ENCODE measurements at places on chromosomes 7 and 10.

GRCh38 chr7:84049071-84049836, 145.3 kb downstream of the SEMA3A start:
- no peak for DNase-seq

DNA sequence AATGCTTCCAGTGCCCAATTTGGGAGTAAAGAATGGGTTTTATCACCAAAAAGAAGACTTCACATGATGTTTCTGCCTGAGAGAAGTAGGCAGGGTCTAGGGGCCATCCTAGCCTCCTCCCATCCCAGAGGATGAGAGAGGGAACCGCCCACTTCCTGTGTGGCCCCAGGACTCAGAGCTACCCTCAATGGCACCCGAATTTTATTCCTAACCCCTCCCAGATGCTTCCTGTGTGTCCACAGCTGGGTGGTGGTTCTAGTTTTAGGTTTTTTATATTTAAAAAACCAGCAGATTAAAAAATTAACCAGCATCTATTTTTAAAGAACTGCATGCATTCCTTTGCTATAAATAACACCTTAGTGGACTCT, 583.5 kb downstream of the PTPRN2 start:
- no peak for DNase-seq

DNA sequence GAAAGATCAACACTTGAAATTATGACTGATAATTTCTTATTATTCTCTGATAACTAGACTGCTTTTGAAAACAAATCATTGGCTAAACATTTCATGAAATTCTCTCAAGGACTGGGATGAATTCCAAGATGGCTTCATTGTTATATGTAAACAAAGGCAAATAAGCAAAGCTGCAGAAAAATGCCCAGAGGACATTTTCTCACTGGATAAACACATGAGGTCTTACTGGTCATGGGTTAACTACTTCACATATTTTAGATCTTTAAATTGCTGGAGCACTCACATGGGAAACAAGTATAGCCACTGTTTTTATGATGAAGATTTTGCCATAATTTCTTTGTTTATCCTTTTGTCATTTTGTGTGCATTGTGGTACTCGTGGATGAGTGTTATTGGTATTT, 239.1 kb downstream of the PHF14 start:
- no peak for DNase-seq

DNA sequence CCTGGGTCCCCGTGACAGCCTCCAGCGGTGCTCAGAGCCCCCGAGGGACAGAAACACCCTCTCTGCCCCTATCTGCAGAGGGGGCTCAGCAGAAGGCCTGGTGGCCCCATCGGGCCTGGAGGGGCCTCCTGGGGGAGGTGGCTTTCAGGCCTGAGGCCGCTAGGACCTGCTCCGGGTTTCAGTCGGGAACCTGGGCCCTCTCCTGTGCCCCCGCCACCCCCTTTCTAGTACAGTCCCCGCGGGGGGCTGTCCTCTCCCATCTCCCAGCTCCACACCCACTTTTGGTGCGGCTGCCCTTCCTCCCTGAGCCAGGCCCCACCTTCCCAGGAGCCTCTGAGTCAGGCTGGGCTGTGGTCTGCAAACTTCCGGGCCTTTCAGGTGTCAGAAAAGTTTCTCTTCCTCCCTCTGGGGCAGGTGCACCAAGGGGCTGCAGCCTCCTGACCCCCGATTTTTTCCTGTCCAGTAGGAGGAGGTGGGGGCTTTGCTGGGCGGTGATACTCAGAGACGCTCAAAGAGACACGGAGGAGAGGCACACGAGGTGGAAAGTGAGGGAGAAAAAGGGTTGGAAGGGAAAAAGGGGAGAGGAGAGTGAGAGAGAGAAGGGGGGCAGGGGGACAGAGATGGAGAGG, 692 bp downstream of the CARD11 start:
- DNase-seq: no peak

GRCh38 chr7:1403638-1404459, 55.4 kb downstream of the MICALL2 start:
- DNase-seq: no peak

DNA sequence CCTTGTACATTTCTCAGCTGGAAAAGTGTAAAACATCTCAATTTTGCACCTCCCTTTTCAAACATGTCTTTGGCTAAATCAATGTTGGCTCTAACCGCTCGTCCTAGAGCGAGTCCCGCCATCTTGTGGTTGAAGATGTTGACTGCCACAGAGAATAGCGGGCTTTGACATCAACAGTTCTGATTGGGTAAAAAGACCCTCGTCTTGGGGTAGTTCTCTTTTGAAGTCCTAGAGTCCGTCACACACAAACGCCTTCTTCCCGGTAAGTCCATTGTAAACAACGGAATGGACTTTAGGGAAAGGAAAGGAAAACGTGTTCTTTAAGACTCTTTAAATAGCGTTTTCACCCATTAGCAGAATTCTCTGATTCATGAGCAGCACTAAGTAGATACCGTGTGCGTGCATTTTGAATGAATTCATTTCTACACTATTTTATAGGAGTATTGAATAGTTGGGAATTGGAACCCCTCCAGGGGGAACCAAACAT, 452 bp upstream of the RPP30 start:
- DNase-seq: peak; percentile 18

DNA sequence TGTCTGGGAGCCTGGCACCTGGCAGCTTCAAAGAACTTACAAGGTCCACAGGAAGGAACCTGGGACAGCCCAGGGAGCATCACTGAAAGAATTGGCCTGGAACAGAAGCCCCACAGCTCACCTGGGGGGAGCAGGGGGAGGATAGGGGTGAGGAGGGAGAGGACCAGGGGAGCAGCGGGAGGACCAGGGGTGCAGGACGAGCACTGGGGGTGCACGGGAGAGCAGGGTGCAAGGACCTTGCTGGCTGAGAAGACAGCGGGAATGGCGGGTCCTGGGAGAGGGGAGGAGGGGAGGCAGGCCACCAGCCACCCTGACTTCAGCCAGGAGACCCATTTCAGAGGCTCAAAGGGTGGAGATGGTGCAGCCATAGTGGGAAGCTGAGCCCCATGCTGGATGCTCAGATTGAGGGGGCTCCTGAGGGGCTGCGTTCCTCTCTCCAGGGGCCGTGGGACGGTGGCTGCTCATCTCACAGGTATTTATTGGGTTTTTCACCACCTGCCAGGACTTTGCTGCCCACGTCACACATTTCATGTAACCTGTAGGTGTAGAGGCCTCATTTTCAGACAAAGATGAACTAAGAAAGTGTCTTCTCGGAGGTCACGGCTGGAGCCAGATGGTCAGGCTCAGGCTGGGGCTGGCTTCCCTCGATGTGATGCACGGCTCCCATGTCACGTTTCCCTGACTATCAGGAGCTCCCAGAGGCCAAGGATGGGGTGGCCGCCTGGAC, 110.1 kb downstream of the WDR37 start:
- no peak for DNase-seq

GRCh38 chr7:99447943-99448342, 9.2 kb downstream of the CPSF4 start:
- no peak for DNase-seq

DNA sequence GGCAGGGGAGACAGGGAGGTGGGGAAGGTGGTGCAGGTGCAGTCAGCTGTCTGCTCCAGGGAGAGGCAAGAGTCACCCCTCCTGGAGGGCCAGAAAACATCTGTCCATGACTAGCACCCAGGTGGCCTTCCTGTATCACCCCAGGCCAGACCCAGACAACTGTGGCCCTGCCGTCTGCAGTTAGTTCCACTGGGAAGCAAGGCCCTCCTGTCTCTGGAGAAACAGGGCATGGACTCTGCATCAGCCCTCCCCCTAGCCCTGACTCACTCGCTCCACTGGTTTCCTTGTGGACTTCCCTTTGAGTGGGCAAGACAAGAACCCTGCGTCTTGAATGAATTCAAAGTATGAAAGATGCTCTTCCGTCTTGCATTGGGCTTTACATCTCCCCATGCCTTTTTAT, 12.6 kb downstream of the TBATA start:
- no peak for DNase-seq

GRCh38 chr10:107631876-107632275, 467.4 kb upstream of the SORCS1 start:
- no peak for DNase-seq

GRCh38 chr10:130875116-130875515, 436.4 kb downstream of the TCERG1L start:
- DNase-seq: no peak

GRCh38 chr10:104254493-104255310, at the start of gene GSTO1:
GSTO1 (plus strand) TSS chr10:104254892; CDS start chr10:104254929, 37 bp downstream.
- DNase-seq: peak; percentile 45

GRCh38 chr7:70640266-70640833, 491.6 kb upstream of the GALNT17 start:
- DNase-seq: no peak

DNA sequence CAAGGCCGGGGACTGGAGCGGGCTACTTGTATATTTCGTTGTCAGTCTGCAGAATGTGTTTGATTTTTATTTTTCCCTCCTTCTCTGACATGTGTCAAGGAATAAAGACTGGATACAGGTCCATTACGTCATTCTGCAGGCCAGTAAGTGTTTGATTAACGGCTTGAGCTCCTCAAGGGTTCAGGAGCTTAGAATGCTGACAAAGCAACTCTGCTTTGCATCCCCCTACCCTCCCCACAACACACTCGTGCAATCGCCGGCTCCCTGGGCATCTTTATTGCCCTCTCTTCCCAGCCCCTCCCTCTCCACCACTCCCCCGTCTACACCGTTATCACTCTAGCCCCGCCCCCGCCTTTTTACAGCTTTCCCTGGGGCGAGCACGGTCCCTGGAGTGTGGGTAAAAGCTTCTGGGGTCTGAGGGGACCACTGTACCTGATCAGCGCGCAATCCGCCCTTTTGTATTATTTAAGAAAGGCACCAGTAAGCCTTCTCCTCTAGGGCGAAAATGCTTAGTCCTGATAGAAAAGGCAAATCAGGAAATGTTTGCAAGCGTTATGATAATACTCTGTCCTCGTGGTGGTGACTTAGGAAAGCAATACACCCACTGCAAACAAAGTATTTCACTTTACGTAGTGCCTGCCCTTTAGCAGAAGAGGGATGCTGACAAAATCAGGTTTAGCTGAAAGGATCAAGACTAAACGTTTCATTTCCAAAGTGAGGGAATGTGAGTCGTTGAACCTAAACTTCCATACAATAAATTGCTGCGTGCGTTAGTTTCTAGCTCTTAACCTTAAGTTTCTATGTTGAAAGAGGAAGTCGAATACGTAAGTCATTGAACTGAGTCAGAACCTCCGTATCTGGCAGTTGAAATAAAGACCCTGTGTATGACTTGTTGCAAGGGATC, 1.4 kb upstream of the CREB5 start:
- no peak for DNase-seq

DNA sequence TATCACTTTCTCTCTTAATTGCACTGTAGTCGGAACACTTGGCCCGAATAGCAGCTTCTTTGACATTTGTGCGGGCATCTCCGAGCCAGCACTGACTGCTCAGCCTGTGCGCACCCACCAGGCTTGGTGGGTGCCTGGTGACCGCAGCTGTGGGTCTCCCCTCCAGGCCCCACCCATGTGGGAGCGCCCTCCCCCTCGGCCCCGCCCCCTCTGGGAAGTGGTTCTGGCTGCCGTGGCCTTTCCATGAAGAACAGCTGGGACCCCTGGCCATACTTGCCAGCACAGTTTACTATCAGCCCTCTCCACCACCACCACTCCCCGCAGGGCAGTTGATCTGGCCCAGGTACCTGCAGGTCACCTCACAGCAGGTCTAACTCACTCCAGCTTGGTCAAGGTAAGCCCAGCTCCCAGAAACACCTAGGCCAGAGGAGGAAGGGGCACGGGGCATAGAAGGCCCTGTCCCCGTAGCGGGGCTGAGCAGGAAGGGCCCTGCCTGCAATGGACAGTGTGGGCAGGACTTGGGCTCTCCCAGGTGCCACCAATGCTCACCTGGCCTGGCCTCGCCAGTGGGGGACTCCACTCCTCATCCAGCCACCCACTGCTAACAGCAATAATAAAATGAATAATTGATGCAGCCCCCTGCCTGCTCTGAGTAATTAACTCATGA, 5.8 kb downstream of the RASGEF1A start:
- DNase-seq: no peak

DNA sequence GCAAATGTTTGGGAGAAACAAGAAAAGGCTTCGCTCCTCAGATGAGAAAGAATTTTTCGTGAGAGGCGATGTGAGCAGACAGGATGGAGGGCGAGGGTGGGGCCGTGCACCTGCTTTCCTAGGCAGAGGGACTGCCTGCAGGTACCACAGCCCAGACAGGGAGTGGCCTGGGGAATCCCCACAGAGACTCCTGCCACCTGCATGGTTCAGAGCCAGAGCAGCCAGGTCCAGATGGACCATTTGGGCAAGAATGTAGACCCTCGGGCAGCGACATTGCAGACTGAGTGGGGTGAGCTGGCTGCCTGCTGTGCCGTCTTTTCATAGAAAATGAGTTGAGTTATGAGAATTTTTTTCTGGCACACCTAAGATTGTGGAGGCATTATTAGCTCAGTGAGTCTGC, 216.8 kb downstream of the SNX10 start:
- no peak for DNase-seq

GRCh38 chr10:97612386-97612785, 20.9 kb downstream of the MORN4 start:
- no peak for DNase-seq

GRCh38 chr7:85275204-85275603, 88.3 kb upstream of the SEMA3D start:
- DNase-seq: no peak

- DNase-seq: no peak
These were observed 119.0 kb upstream of the KCNMA1 start for GRCh38 chr10:77756319-77757232.

GRCh38 chr10:78556705-78557432, 511.9 kb upstream of the ZMIZ1 start:
- DNase-seq: no peak

GRCh38 chr7:98283127-98283886, 1.8 kb downstream of the BRI3 start:
- DNase-seq: no peak

DNA sequence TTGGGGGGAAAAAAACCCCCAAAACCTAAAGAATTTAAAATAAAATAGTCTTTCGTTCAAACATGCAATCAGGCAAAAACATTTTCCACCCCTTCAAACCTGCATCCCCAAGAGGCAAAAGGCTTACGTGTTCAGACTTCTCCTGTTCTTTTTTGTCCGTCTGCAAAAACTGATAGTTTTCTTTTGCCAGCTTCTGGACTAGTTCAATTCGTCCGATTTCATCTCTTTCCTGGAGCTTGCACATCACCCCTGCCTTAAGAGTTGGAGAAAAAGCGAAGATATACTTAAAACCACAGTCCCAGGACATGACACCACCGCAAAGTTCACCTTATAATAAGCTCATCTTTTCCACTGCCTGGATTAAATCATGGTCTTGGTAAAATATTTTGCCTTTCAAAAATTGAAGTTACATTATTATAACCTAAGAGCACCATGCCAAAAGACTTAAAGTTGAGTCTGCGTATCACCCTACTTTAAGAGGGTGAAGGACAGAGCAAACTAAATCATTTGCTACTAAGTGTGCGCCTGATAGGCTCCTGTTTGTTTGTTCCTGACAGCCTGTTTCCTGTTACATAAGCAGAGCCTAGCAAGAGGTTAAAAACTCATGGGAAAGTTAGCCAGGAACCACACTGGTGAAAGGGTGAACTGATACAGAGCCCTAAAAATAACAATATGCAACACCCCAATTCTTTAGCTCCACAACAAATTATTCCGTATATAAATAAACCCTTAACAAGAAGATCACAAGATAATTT, 137.0 kb downstream of the RAPGEF5 start:
- no peak for DNase-seq

GRCh38 chr10:108862676-108863350, 1060.5 kb downstream of the XPNPEP1 start:
- no peak for DNase-seq

Measured in amygdala (tissue), 56 donors.